ENCODE measurements at places on chromosomes 12 and 14.

DNA sequence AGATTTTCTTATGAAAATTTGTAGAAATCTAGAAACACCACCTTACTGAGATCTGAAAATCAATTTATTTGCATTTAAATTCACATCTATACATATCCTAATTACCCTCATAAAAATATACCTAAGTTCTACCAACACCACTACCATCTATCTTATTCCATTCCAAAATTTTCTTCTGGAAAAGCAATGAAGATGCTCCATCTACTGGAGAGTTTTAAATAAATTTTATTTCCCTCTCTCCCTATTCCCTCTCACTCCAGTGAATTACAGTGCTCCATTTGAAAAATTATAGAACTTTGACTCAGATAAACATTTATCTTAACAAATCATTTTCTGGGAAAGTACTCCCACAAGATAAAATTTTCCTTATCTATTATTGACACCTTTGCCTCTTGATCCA lies 2.3 kb upstream of the C14orf39 start:
- no peak for DNase-seq

- DNase-seq: no peak
Observed at GRCh38 chr12:58978717-58979116, 58.4 kb upstream of the LRIG3 start.

- no peak for DNase-seq
Observed at GRCh38 chr14:50812180-50812579, 18.8 kb downstream of the NIN start.

GRCh38 chr12:2276288-2277033 lies 223.7 kb downstream of the CACNA1C start:
- no peak for DNase-seq

DNA sequence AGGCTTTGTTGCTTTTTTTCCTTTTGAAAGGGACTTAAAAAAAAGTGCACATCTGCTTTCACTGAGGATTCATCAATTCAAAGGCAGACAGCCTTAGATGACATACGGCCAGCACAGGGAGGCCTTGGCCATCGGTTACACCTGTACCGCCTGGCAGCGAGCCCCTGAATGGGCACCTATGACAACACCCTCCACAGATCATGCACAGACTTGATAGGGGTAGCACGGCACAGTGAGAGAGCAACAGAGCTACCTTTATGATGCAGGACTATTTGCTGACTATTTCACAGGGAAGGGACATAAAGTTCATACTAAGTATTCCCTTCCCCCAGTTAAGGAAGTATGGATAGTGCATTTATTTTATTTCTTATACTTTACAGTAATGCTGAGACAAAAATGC lies 137.9 kb upstream of the ARID2 start:
- DNase-seq: no peak

GRCh38 chr12:56751712-56752598 lies at the start of gene PRIM1:
Gene PRIM1, minus strand, starts transcription at chr12:56752323. Its CDS starts 25 bp downstream, at chr12:56752298.
- DNase-seq: no peak

DNA sequence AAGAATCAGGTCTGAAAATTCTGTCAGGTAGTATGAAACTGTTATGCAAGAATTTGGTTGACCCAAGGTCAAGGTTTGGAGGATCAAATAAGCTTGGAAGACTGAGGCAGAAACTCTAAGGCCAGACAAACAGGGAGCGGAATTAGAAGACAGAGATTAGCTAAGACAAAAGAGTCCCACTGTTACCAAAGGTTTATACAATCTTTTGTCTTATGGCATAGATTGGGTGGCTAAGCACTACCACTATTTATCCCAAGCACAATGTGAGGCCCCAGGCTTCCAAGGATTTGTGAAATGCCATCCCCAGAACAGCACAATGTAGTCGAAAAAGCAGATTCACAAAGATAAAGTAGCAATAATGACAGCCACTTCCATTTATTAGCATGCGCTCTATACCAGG lies 311.2 kb downstream of the SEC23A start:
- no peak for DNase-seq

GRCh38 chr14:24086193-24086955 lies 7.7 kb upstream of the PCK2 start:
- no peak for DNase-seq

DNA sequence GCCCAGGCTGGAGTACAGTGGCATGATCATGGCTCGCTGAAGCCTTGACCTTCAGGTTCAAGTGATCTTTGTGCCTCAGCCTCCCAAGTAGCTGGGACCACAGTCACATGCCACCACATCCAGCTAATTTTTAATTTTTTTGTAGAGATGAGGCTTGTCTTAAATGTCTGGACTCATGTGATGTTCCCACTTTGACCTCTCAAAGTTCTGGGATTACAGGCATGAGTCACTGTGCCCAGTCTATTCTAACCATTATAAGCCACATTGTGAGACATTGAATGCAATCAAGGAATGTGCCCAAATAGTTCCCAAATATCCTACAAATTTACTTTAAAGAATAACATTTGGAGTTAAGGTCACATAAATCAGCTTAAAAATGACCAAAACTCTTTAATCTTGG lies 130.7 kb upstream of the ARID2 start:
- DNase-seq: no peak

- no peak for DNase-seq
Observed at GRCh38 chr12:100566887-100567637, 6.4 kb upstream of the GAS2L3 start.
